ENCODE measurements at places on chromosomes 6 and 20. TPM values are rescaled to one million over a fixed set of nuclear protein-coding genes. Genes with fewer than 3 reads are reported as not detected.

The HLA-DQB1 gene
- total RNA-seq, result 6.9 TPM

DNA sequence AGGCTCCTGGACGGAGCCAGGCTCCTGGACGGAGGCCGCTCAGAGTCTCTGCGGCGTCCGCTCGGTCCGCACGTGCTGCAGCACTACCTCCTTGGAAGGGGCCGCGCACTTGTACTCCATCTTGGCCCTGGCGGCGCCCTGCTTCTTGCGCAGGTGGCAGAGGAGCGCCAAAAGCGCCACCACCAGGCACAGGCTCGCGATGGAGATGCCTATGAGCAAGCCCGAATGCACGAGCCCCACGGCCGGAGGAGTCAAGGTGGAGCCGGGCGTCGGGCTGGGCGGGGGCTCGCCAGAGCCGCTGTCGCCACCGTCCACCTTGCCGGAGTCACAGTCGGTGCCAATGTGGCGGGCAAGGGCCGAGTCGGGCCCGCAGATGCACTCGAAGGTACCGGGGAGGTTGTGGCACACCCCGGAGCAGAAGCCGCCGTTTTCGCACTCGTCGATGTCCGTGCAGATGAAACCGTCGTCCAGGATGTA is 1.7 kb downstream of the THBD start:
- H3K27ac ChIP-seq, result peak overlapping the region; percentile 91
- peak; percentile 34 for DNase-seq
- H3K36me3 ChIP-seq, result no peaks in the 10 kb centered on the region
- H3K4me1 ChIP-seq, result peaks cover 56% of the 10 kb centered on the region
- peaks cover 8% of the 10 kb centered on the region for H3K27me3 ChIP-seq
- peak overlapping the region; percentile 50 for H3K4me3 ChIP-seq

The RSPH4A gene
- total RNA-seq, result 0.15 TPM

DNA sequence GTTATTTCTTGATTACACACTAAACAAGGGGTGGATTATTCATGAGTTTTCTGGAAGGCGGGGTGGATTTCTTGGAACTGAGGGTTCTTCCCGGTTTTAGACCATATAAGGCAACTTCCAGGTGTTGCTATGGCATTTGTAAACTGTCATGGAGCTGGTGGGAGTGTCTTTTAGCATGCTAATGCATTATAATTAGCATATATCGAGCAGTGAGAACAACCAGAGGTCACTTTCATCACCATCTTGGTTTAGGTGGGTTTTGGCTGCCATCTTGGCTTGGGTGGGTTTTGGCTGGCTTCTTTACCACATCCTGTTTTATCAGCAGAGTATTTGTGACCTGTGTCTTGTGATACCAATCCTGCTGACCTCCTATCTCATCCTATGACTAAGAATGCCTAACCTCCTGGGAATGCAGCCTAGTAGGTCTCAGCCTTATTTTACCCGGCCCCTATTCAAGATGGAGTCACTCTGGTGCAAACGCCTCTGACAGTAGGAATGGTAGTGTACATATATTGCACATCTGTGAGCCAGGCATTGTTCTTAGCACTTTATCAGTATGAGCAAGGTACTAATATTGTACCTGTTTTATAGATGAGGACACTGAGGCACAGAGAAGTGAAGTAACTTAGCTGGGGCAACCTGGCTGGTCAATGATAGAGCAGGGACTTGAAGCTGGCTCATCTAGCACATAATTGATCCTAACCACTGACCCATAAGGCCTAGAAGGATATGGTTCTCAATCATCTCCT is 203.7 kb downstream of the NFATC2 start:
- no peaks in the 10 kb centered on the region for H3K36me3 ChIP-seq
- H3K27ac ChIP-seq, result no peak overlapping the region
- H3K27me3 ChIP-seq, result no peaks in the 10 kb centered on the region
- no peak overlapping the region for H3K4me3 ChIP-seq
- peaks cover 6% of the 10 kb centered on the region for H3K4me1 ChIP-seq
- DNase-seq, result no peak

DNA sequence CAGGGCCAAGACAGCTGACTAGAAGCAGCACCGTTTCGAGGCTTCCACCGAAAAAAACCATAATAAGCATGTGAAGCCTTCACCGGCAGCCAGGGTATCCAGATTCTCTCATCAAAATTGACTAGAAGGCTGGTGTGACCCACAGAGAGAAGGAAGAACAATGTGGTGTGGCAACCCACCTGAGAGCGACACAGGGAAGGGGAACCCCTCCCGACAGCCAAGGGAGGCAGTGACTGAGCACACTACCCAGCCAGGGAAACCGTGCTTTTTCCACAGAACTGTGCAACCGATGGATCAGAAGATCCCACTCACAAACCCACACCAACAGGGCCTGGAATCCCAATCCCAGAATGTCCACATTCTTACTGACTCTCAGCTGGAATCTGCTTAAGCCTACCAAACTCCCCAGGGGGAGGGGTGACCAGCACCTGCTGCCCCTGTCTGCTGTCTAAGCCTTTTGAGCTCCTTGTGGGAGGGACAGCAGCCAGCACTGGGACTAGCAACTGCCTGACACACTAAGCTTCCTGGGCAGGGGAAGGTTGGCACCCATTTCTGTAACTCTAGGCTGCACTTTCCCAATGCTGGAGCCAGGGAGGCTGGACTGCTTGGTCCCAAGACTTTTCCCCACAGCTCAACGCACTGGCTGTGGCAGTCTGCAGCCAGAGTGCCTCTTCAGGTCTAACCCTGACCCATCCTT is 231.9 kb upstream of the FAM83B start:
- no peaks in the 10 kb centered on the region for H3K36me3 ChIP-seq
- H3K4me3 ChIP-seq, result no peak overlapping the region
- no peak for DNase-seq
- no peaks in the 10 kb centered on the region for H3K4me1 ChIP-seq
- H3K27me3 ChIP-seq, result no peaks in the 10 kb centered on the region

- no peaks in the 10 kb centered on the region for H3K36me3 ChIP-seq
- no peak overlapping the region for H3K27ac ChIP-seq
- H3K4me3 ChIP-seq, result no peak overlapping the region
- H3K4me1 ChIP-seq, result no peaks in the 10 kb centered on the region
- peaks cover 18% of the 10 kb centered on the region for H3K27me3 ChIP-seq
Observed at GRCh38 chr20:56900252-56900651, 271.1 kb downstream of the TFAP2C start.

DNA sequence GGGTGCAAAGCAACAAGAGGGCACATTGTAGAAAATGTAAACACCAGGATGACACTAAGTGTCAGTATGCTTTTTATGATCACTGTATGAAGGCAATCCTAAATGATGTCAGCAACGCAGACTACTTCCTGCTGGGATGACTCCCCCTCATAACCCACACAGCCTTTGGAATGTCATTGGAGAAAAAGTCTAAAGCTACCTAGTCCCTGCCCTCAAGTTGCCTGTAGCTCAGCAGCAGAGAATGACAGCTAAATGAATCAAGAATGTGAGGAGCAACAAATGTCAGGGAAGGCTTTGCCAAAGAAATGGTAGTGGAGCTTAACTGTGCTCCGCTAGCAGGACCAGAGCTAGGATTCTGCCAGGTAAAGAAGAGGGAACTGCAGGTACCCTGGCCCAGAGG is 555.6 kb downstream of the CD83 start:
- no peaks in the 10 kb centered on the region for H3K36me3 ChIP-seq
- peaks cover 12% of the 10 kb centered on the region for H3K4me1 ChIP-seq
- no peaks in the 10 kb centered on the region for H3K27me3 ChIP-seq
- DNase-seq, result no peak

- H3K4me3 ChIP-seq, result no peak overlapping the region
- H3K27ac ChIP-seq, result no peak overlapping the region
- no peaks in the 10 kb centered on the region for H3K27me3 ChIP-seq
- H3K4me1 ChIP-seq, result no peaks in the 10 kb centered on the region
- H3K36me3 ChIP-seq, result no peaks in the 10 kb centered on the region
- no peak for DNase-seq
Observed at GRCh38 chr20:4130404-4131189, 115.2 kb upstream of the RNF24 start.

DNA sequence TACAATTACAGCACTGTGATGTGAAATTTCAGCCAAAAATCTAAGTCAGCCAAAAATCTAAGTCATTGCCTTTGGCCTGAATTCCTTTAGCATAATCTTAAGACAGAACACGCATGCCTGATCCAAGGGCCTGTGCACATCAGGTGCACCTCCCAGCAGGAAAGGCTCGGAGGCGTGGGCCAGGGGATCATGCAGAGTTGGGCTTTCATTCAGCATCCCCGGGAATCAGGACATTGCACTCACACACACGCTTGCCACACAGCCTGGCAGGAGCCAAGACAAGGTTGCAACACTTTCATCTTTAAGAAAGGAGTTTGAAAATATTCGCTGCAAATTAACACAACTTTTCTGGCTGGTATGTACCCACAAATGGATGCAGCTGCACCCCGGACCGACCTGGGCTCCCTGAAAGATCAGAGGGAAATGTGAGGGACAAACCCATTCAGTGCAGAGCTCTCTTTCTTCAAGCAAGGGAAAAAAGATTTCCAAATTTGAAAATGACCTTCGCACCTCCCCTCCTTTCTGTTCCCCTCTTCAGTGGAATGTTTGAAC is 48.8 kb downstream of the ERMARD start:
- H3K4me3 ChIP-seq, result no peak overlapping the region
- DNase-seq, result no peak
- peaks cover 2% of the 10 kb centered on the region for H3K27me3 ChIP-seq

- no peak overlapping the region for H3K27ac ChIP-seq
- H3K4me3 ChIP-seq, result no peak overlapping the region
- H3K4me1 ChIP-seq, result no peaks in the 10 kb centered on the region
- DNase-seq, result no peak
- H3K27me3 ChIP-seq, result no peaks in the 10 kb centered on the region
- H3K36me3 ChIP-seq, result no peaks in the 10 kb centered on the region
Observed at GRCh38 chr6:86581833-86582232, 355.5 kb upstream of the HTR1E start.

DNA sequence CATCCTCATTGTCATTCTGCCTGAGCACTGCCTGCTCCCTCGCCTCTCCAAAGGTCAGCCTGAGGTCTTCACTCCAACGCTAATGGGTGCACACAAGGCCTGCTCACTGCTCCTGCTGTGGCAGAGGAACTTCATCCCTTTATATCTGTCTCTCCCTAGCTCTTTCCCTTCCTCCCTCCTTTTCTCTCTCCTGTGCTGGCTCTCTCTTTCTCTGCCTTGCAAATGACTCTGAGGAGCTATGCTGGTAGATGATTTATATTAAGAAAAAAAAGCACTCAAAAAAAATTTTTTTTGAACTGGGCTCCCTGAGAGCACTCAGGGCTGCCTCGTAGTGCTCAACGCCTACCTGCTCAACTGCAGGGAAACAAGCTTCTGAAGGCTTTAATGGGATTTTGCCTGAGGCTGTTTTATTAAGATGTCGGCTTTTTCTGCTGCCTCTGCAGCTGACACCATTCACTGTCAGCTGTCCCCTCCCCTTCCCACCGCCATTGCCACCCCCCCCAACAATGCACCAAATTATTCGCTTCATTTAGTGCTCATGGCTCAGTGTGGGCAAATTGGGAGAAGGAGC is 137.7 kb upstream of the DEFB112 start:
- no peaks in the 10 kb centered on the region for H3K4me1 ChIP-seq
- no peak for DNase-seq
- H3K27ac ChIP-seq, result no peak overlapping the region
- no peaks in the 10 kb centered on the region for H3K36me3 ChIP-seq
- H3K4me3 ChIP-seq, result no peak overlapping the region

GRCh38 chr6:147716434-147716833 is 207.9 kb downstream of the SAMD5 start:
- H3K4me1 ChIP-seq, result no peaks in the 10 kb centered on the region
- no peak for DNase-seq
- H3K36me3 ChIP-seq, result no peaks in the 10 kb centered on the region
- no peaks in the 10 kb centered on the region for H3K27me3 ChIP-seq
- no peak overlapping the region for H3K27ac ChIP-seq

The CFAP61 gene
- total RNA-seq, result 102 TPM

DNA sequence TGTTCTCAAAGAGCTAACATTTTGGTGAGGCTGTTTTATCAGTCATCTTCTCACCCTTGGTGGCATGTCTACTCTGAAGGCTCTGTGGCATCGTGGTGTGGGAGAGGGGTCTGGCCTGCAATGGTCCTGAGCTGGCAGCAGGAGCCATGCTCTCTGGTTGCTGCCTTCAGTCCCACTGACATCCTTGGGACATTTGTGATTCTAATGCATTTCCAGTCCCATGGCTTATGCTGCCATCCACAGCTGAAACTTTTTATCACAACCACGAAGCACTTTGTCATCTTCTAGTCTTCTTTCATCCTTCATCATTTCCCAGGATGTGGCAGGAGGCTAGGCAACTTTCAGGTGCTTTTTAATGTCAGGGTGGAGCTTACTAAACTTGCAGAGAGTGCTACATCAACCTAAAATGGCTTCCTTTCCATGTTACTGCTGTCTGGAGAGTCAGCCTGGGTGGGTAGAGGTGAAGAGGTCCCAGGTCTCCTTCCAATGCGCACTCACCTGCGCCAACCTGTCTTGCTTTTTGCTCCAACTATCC is 77.1 kb downstream of the GPR63 start:
- H3K4me3 ChIP-seq, result no peak overlapping the region
- H3K36me3 ChIP-seq, result no peaks in the 10 kb centered on the region
- H3K27me3 ChIP-seq, result no peaks in the 10 kb centered on the region
- no peaks in the 10 kb centered on the region for H3K4me1 ChIP-seq
- H3K27ac ChIP-seq, result no peak overlapping the region

DNA sequence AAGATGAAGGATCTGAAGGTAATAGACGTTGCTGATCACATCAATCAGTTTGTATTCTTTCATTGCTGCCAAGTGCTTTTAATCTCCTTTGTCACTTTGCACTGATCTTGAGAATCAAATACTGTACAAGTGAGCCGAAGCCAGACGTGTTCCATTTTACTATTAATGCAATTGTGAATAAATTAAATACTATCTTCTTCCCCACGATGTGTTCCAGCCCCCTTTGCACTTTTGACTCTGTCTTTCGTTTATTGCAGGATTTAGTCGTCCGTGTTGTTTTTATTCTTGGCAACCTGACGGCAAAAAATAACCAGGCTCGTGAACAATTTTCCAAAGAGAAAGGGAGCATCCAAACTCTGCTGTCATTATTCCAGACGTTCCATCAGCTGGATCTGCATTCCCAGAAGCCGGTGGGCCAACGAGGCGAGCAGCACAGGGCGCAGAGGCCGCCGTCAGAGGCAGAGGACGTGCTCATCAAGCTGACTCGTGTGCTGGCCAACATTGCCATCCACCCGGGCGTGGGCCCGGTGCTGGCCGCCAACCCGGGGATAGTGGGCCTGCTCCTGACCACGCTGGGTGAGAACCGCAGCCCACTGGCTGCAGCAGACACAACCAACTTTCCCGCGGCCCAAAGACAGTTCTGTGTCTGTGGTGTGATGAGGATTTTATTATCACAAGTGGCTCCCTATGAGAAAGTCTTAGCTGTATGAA is 104.7 kb downstream of the ARMC2 start:
- DNase-seq, result no peak
- no peaks in the 10 kb centered on the region for H3K36me3 ChIP-seq
- no peak overlapping the region for H3K4me3 ChIP-seq
- peaks cover 10% of the 10 kb centered on the region for H3K4me1 ChIP-seq

The UBD gene
- total RNA-seq, result not detected

GRCh38 chr6:106804346-106805335 is 169.9 kb downstream of the CD24 start:
- H3K27me3 ChIP-seq, result peaks cover 3% of the 10 kb centered on the region
- no peak overlapping the region for H3K4me3 ChIP-seq
- H3K4me1 ChIP-seq, result no peaks in the 10 kb centered on the region
- H3K36me3 ChIP-seq, result no peaks in the 10 kb centered on the region
- no peak overlapping the region for H3K27ac ChIP-seq

The MYLK2 gene
- not detected for total RNA-seq
